ENCODE measurements at places on chromosomes 2 and 18.

DNA sequence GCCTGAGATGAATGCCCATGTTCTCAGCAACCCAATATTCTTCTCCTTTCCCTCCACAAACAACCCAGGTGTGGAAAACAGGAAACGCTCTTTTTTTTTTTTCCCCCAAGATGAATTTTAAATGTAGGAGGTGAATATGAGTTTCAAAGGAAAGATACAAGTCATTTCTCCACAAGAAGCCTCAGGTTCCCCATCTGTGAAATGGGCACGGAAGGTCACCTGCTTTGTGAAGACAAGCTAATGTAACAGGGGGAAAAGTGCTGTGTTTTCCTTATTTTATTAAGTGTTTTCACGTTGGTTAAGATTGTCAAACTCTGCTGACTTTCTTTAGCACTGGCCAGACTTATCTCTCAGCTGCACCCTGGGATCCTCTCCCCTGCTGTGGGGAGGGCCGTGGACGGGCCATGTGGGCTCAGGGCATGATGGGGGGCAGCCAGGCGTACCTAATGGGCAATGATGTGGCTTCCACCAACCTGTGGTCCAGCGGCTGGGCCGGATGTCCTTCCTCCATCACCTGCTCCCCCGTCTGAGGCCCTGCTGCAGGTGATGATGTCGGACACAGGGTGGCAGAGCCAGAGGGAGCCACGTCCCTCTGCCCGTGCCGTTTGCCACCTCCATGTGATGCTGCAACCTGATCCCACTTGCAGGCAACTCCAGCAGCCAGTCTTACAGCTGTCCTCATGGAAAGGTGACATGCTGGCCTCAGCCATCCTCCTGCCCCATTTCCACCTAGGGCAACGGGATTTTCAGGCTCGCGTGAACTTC is 130.0 kb upstream of the PXDN start:
- DNase-seq, result no peak

DNA sequence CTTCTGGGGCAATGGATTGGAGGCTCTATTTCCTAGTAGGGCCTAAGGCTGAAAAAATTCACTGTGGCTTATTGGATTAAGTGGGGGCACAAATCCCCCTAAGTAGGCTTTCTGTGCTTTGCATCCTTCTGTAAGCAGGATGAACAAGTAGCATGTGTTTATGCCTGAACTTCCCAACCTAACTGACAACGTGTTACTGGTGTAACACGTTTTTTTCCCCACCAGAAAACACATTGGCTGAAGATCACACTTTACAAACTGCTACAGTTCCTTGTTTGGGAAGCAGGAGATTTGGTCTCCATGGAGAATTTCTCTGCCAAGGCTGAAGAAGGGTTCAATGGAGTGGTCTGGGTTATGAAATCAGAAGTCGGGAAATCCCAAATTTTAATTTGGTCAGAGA is 7.2 kb upstream of the ITGA6 start:
- DNase-seq, result no peak

DNA sequence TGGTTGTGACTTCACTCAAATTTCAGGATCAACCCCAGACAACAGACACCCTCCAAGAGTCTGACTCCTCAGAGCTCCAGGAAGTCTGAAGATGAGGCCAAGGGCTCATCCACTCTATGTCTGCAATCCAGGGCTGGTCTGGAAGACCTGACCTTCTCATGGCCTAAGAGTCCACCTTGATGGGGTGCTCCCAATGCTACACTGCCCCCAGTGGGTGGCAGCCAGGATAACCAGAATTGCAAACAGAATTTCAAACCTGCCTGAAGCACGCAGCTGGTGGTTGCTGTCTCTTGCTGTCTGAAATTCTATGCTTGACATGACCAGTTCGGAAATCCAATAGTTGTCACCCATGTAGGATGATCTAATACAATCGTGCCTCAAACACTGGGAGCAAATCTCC is 96.0 kb downstream of the UXS1 start:
- DNase-seq, result no peak

- DNase-seq, result no peak
Measured at GRCh38 chr18:77323640-77324299, 74.1 kb downstream of the GALR1 start.

DNA sequence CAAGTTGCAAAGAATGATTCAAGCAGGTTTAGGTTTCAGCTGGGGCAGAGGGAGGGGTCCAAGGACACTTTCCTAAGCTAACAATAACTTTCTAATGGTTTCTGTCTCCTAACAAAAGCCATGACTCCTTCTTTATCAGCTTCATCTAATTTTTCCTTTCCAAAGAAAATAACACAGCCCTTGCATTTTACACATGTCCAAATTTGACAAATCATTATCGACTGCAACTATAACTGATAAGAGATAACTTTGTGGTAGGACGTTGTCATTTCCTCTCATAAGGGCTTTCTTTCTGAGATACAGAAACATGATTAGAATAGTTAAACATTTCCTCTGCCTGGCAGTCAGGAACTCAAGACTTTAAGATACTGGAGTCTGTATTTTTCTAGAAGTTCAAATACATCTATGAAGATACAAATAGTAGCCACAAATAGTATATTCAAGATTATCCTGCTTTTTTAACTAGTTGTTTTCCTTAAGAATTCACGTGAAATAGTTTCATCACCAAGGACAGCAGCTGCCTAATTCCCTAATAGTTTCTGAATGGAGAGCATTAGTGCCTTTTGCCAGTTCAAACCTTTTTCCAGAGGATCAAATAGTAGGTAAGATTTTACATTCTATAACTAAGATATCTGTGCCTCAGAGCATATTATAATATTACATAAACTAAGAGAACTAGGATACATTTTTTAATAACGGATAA is 263.2 kb downstream of the EXOC6B start:
- DNase-seq, result no peak

GRCh38 chr2:75494137-75494769 is 66.5 kb downstream of the EVA1A start:
- no peak for DNase-seq

DNA sequence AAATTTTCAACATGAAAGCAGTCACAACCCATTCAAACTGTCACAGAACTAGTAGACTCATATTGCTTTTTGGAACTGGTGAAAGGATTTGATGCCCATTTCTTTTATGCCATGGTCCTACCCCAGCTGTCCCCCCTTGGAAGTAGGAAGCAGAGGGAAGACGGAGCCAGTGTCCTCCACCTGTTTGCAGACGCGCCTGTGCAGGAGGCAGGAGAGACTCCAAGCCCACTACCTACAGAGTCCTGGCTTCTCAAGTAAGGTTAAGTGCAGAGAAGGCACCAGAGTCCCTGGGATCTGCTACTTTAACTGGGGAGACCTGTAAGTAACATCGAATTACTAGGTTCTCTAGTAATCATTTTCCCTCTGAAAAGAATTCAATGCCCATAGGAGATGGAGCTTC is 32.7 kb upstream of the DNMT3A start:
- DNase-seq, result no peak

- no peak for DNase-seq
Measured at GRCh38 chr18:26482569-26482968, 65.8 kb downstream of the KCTD1 start.

- DNase-seq, result no peak
Measured at GRCh38 chr2:226176283-226176984, 623.2 kb downstream of the IRS1 start.

DNA sequence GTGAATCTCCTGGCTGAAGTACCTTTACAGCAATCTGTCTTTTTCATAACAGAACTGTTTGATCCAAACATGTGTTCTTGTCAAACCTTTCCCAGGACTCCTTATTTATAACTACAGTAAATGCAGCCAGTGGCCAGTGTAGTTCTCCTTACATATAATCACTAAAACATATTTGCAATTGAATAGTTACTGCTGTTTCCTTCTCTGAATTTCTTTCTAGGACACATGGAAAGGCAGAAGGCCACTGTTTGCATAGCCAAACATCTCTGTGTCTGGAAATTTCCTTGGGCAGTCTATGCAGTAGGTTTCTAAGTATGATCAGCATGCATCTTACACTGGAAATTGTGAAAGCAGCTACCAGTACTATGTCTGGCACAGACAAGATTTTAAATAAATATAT is 57.4 kb upstream of the COL3A1 start:
- DNase-seq, result no peak

DNA sequence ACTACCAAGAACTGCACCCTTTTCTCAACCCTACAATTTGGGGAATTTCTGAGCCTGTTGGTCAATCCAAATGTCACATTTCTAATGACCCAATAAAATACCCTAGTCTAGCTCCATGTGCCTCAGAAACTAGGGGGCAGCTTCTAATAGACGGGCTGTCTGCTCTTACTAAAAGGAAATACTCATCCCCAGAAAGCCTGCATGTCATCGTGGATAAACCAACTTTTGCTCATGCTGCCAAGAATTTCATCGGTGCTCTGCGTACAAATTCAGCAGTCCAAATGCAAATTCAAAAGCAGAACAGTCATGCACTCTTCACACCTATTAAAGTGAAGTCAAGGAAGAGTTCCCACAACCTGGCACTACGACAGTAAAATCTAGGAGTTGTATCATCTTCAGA is 377.3 kb downstream of the LNPK start:
- DNase-seq, result no peak

DNA sequence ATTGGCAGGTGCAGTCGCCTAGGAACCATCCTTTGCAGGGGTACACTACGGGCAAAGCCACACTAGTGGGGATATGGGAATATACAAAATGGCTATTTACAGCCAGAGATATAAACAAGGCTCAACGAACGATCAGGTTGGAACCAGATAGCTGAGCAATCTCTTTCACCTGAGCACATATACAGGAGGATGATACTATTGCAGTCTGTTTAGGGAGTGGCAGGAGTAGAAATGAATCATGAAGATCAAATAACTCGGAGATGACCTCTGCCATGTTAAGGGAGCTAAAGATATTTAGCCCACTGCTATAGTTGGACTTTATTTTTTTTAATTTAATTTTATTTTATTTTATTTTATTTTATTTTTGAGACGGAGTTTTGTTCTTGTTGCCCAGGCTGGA is 33.8 kb downstream of the TEX44 start:
- no peak for DNase-seq

Data from CD4-positive, alpha-beta T cell treated with Interleukin-6 at 100 ng/mL for 8 hours (primary cell).